NCI-H446 treated with DMSO at 0.1 percent for 48 hours (cell line): ENCODE measurements at places on chromosomes 1 and 21.

GRCh38 chr1:160605792-160606479, 26.6 kb upstream of the CD84 start:
- DNase-seq = no peak

DNA sequence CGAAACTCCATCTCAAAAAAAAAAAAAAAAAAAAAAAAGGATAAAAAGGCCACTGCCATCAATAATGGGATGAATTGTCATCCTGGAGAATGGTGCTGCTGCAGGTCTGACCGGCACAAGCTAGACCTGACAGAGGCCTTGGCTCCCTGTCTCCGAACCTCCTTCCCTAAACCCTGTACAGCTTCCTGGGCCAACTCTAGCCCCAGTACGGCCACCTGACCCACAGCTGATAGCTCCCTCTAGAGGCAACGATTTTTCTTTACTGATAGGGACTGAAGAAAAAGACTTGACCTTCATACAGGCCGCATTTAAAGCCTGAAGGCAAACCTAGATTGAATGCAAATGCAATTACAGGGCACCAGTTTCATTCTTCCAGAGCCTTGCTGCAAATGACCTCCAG, 30.7 kb downstream of the NOL9 start:
- no peak for DNase-seq

DNA sequence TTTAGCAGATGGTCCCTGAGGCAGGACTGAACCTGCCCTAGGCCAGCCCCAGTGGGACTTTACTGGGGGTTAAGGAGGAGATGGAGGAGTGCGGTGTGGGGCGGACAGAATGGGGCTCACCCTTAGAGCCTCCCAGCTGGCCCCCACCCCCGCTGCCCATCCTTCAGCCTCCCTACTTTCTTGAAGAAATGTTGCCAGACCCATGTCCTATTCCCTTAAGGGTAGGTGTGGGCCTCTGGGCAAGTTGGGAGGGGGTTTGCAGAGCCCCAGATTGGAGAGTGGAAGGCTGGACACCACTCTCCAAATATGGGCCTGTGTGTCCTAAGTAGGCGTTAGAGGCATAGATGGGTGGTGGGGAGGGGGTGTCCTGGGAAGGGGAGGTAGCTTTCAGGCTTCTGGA, 19.2 kb upstream of the EPS8L3 start:
- DNase-seq = no peak

GRCh38 chr1:193030280-193030679, 28.9 kb downstream of the UCHL5 start:
- DNase-seq = no peak

GRCh38 chr1:4428711-4429110, 225.7 kb upstream of the AJAP1 start:
- DNase-seq = no peak

DNA sequence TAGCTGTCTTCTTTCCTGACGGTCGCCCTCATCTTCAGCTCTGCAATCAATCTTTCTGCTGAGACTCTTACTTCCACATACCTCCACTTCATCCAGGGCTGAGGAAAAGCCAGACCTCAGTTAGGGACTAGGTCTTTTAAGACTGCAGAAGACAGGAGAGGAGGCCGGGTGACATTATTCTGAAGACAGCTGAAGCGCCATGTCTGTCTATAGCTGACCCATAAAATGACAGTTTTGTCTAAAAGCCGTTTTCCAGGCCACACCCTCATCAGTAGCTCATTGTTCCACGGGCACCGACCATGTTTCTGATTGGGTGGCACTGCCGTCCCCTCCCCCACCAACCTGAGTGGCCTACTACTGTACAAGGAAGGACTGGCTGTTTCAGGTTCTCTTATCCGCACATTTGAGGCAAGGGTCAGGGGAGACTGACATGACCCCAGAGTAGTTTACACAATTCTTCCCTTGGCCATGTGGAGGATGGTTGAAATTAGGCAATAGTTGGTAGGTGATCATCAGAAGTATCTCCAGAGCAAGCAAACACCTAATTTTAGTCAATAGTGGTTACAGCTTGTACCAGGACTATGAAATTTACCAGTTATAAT, at the start of gene ADCY10:
Gene ADCY10 (minus strand): TSS at position 240 of the 602 bp plus-strand sequence. CDS start 8,994 bp downstream, outside the sequence.
- no peak for DNase-seq

DNA sequence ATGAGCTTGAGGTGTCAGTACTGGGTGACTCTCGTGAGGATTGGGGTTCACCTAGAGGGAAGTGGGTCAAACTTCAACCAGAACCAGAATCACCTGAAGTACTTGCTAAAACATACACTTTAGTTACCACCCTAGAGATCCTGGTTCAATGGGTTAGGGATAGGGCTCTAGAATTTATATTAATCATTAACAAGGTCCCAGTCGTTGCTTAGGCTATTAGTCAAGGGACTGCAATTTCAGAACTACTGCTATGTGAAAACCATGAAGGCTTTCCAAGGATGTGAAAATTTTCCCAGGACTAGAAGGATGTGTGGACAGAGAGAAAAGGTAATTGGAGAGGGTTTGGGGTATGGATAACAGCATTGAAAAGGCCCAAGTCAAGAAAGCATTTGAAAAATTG, 162.6 kb downstream of the GRIK1 start:
- DNase-seq = no peak

GRCh38 chr1:6612641-6613360, 730 bp upstream of the PHF13 start:
- no peak for DNase-seq

DNA sequence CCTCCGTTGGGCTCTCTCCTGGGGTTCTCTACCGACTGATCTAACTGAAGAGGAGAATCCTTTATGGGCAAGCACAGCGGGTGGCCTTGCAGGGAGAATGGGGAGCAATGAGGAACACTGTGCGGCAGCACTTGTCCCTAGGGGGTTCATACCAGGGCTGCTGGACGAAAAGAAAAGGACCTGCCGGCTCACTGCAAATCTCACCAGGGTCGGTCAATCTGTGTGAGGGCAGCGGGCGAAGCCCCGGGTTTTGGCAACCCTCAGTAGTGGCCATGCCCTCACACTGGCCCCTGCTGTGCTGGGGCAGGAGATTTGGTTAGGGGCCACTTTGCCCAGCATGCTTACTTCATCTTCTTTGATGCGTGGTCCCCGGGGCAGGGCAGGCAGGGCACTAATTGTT, 5.9 kb downstream of the LHX9 start:
- no peak for DNase-seq

DNA sequence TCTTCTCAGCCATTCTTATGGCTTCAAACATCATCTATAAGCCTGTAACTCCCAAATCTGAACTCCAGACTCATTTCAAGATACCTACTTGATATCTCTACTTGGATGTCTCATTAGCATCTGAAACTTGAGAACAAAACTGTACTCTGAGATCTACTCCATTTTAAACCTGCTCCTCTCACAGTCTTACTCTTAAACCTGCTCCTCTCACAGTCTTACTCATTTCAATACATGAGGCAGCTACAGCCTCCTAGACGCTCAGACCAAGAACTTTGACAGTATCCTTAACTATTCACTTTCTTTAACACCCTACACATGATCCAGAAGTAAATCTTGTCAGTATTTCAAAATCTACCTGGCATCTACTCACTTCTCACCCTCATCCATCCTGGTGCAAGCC, 54.3 kb downstream of the NBPF6 start:
- no peak for DNase-seq

DNA sequence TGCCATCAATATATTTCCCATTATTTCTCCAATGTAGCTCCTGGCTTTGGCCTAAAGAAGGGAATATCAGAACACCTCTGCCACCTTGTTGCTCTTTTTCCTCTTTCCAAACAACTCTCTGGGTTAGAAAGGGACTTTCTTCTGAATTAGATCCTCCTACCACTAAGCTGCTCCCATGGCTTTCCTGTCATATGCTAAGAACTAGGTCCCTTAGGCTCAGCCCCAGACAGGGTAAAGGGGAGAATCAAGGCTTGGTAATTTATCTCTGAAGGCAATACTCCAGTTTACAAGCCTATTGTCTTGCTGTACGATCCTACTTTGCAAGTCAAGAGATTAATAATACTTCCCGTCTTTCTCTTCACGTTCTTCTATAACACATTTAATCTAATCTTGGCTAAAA, 373.2 kb upstream of the DAB1 start:
- DNase-seq = no peak

DNA sequence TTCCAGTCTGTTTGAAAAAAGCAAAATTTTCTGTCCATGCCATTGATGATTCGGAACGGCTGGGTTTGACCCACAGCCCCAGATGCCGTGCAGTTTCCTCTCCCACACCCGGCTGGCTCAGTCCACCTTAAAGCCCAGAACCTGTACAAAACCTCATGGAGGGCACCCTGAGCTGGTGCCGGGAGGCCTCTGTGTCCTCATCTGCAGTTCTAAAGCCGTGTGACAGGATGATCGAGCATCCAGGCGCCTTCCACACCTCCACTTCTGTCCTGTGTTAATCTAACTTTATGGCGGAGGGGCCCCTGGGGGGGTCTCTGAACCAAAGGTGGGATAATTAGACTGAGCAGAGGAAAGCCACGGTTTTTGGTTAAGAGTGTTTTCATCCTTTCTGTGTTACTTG, 49.6 kb downstream of the SLC37A1 start:
- no peak for DNase-seq

DNA sequence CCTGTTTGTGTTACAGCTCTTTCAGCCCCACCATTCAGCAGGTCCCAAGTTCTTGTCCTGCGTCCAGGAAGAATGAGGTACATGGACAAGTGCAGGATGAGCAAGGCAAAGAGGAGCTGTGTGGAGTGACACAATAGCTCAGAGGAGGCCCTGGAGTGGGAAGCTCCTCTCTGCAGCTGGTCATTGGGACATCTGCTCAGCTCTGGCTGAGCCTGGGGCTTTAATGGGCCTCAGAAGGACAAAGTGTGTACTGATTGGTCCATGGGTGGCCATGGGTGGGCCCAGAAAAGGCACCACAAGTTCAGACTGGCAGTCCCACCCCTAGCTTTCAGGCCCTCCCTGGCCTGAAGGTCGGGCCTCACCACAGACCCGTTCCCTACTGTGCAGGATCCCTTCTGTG, 14.7 kb upstream of the HYI start:
- DNase-seq = no peak

DNA sequence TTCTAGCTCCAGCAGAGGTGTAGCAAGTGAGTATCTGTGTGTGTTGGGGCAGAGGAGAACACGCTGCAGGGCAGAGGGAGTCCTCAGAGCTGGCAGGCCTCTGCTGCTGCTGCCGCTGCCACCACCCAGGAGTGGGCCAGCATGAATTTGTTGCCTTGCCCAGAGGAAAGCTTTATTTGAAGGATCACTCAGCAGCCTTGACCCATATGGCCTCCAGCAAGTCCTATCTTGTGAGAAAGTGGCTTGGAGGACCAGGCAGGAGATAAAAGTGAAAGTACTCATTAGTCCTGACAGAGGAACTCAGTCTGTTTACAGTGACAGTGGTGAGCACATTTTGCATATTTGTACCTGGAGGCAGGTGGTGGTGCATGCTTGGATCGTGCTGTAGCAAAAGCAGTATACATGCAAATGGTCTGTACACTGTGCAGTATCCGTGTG, 3.1 kb downstream of the TRAF5 start:
- DNase-seq = no peak

GRCh38 chr21:31875496-31876015, 2.7 kb downstream of the HUNK start:
- no peak for DNase-seq

DNA sequence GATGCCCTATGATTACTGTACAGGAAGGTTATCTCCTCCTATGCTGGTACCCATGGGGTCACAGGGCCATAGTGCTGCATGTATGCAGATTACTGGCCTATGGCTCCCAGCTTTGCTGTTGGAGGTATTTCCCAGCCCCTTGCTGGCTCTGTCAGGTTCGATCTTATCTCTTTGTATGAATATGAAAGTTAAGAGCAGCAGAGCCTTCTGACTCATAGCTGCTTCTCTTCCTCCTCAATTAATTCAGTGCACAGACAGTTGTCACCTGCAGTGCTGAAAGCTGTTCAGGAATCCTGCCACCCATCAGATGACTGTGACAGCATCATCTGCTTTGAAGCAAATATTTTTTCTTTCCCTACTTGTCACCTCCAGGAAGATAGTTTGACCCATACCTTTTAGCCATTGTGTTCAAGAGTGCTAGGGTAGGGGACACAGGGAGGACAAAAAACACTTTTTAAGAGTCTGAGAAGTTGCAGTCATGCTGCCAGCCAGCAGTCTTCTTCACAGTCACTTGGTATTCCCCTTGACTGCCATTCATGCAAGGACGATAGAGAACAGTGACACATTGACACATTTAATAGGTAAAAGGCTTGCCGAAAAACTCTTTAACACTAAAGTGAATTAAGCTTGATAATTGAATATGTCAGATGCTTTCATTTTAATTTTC, 73.1 kb downstream of the KIF1B start:
- no peak for DNase-seq

DNA sequence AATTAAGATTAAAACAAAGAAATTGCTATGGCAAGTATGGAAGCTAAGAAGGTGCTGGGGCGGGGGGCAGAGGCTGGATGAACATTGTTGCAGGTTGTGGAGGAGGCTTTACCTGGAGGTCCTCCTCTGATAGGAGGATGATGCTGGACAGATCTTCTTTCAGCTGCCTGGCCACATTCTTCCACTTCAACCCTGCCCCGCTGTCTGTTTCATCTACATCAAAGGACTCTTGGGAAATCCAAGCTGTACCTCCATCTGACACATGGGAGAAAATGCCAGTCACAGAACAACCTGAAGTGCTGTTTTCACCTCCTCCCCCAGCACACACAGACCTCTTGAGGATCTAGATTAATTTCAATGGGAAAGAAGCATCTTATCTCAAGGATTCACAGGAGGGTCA, 5.3 kb downstream of the DFFA start:
- no peak for DNase-seq

DNA sequence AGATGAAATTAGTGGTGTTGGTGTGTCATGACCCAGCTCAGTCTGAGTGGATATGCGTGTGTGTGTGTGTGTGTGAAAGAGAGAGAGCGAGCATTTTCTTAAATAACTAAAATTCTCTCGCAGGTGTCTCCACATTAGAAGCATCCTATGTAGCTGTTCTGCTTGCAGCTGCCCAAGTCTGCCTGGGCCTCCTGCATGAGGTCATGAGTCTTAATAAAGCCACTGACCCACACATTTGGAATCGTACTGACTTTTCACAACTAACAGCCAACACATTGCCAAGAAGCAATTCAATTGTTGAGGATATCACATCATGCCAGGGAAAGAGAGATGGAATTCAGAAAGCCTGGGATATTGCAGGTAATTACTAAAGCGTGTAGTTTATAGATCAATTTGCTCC, 238.2 kb upstream of the AJAP1 start:
- no peak for DNase-seq

- DNase-seq = no peak
Observed at GRCh38 chr1:3053986-3054385, 15.0 kb upstream of the PRDM16 start.

GRCh38 chr1:239764546-239764945, 327.1 kb upstream of the FMN2 start:
- DNase-seq = no peak

- no peak for DNase-seq
Observed at GRCh38 chr1:8397511-8397910, 79.6 kb downstream of the SLC45A1 start.

GRCh38 chr1:198254948-198255347, 98.2 kb downstream of the NEK7 start:
- no peak for DNase-seq

GRCh38 chr1:169689395-169689794, 22.0 kb downstream of the SELL start:
- no peak for DNase-seq

GRCh38 chr1:241589521-241589920, 50.6 kb downstream of the CHML start:
- no peak for DNase-seq
